NCI-H69 (cell line): ENCODE measurements at places on chromosomes 2 and 18.

DNA sequence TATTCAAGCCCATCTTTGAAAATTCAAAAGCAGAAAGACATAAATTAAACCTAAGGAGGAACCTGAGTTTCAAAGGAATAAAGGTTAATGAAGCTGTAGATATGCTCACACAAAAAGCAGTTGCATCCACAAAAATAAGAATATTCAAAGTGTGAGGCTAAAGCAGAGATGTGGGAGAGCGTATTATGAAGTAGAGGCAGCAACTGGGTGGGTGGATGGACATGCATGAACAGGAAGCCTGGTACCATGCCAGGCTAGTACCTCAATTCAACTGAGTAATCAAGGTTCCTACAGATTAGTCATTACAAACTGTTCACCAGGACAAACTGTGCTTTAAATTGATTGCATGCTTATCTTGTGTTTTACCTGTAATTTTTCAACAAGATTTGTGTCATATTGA is 330.0 kb upstream of the PKDCC start:
- DNase-seq: peak; percentile 95

- DNase-seq: no peak
These were observed 39.8 kb upstream of the SNED1 start for GRCh38 chr2:240958366-240959213.

- DNase-seq: peak; percentile 73
These were observed 1.7 kb upstream of the CTDSP1 start for GRCh38 chr2:218397820-218398436.

- no peak for DNase-seq
These were observed 99.3 kb downstream of the COPS8 start for GRCh38 chr2:237184919-237185552.

DNA sequence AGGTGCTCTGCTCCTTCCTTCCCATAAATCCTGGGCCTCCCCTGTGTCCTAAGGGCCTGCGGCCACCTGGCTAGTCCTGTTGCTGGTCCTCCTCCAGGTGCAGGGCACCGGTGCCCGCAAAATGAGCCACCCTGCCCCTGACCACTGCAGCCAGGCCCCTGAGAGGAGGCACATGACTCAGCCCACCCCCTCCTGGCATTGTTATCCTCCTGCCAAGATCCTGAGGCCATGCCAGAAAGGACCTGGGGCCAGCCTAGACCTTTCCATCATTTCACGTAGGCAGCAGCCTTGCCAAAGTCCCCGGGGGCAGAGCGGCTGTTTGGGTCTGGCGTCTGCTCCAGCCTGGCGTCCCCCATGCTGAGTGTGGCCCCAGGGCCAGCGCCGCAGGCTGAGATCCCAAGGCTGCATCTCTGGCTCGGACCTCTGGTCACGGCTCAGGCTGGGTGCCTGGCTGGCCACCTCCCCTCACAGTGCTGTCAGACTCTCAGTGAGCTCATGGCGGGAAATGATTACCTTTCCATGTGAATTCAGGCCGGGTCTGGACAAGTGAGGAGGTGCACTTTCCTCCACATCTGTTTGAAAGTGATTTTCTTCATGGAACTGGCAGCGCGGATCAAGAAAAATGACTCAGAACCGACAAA is 81.0 kb downstream of the NDUFA10 start:
- no peak for DNase-seq

GRCh38 chr2:133414486-133415209 is 153.6 kb downstream of the NCKAP5 start:
- no peak for DNase-seq

- DNase-seq: peak; percentile 36
These were observed 50.3 kb downstream of the GBX2 start for GRCh38 chr2:236117861-236118269.

DNA sequence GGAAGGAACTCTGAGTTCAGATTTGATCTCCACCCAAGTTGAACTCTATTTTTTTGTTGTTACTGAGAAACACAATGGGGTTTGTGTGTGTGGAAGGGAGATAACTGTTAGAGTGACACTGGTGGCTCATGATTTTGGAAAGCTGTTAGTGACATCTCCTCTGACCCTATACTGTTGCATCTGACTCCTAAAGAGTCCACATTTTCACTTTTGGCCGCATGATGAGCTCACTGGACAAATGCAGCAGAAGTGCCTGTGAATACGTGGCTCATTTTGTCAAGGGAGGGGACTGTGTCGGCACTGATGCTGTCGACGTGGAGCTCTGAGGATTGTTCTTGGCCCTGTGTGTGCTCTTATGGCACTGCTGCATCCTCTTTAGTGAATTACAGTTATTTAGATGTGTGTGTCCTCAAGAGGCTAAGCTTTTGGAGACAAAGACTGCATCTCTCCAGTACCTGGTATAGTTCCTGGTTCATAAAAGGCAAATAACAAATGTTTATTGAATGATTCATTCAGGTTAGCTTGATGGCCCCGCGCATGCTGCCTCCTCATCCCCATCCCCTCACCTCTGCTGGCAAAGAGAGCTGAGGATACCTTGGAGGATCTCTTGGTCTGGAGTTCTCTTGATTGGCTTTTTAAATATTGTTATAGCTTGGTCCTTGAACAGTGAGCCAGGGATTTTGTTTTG is 135.4 kb downstream of the PHLPP1 start:
- peak; percentile 30 for DNase-seq

GRCh38 chr2:29115797-29116781 is 874 bp downstream of the CLIP4 start:
- DNase-seq: peak; percentile 72

- no peak for DNase-seq
These were observed 227.7 kb downstream of the ALPK2 start for GRCh38 chr18:58401191-58401590.

DNA sequence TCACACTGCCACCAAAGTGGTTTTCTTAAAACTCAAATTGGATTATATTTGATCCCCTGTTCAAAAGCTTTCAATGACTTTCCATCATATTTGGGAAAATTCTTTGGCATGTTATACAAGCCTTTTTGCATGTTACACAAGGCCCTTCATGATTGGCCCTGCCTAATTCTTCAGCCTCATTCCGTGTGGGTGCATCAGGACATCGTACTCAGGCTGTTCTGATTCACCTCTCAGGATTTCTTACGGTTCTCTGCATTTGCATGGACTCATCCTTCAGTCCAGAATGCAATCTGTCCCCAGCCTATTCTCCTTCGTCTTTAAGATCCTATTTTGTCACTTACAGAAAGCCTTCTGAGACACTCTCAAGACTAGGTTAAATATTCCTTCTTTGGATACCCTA is 107.8 kb downstream of the LYPD1 start:
- no peak for DNase-seq
